Nephron progenitor cell (in vitro differentiated cells): ENCODE measurements at places on chromosomes 13 and 19.

GRCh38 chr13:113663934-113664333 is 3.1 kb upstream of the GRK1 start:
- peaks cover 13% of the 10 kb centered on the region for H3K27me3 ChIP-seq
- DNase-seq = no peak
- no peak overlapping the region for H3K27ac ChIP-seq

GRCh38 chr19:21335721-21336120 is 6.5 kb upstream of the ZNF708 start:
- H3K36me3 ChIP-seq = no peaks in the 10 kb centered on the region
- no peak overlapping the region for H3K4me3 ChIP-seq
- no peak for DNase-seq

GRCh38 chr19:6393983-6394412 is 1.0 kb upstream of the GTF2F1 start:
- no peak for DNase-seq
- peak overlapping the region; percentile 89 for H3K4me3 ChIP-seq
- H3K4me1 ChIP-seq = peaks cover 32% of the 10 kb centered on the region
- H3K27me3 ChIP-seq = no peaks in the 10 kb centered on the region

DNA sequence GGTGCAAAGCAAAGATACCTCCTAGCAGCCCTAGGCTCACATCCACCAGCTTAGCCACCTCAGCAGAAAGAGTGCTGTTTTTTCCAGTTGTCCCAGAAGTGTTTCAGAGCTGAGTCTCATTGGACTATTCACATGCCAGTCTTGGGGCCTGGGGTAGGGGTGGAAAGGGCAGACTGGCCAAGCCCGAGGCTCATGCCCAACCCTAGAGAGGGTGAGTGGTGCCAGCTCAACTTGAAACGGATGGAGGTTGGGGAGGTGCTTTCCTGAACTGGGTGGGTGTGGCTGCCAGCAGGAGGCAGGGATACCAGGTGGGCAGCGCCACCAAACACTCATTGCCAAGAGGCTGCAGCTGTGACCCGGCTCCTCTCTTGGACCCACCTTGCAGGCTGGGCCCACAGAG is 116.9 kb downstream of the DPF1 start:
- H3K4me3 ChIP-seq = no peak overlapping the region
- peaks cover 3% of the 10 kb centered on the region for H3K27me3 ChIP-seq
- no peaks in the 10 kb centered on the region for H3K4me1 ChIP-seq
- peaks cover 60% of the 10 kb centered on the region for H3K36me3 ChIP-seq

- no peak overlapping the region for H3K4me3 ChIP-seq
- H3K27ac ChIP-seq = no peak overlapping the region
- H3K36me3 ChIP-seq = peaks cover 35% of the 10 kb centered on the region
- peaks cover 67% of the 10 kb centered on the region for H3K4me1 ChIP-seq
- H3K27me3 ChIP-seq = peaks cover 3% of the 10 kb centered on the region
These were observed 5.5 kb downstream of the RPL28 start for GRCh38 chr19:55391191-55391670.

GRCh38 chr19:38209152-38209551 is 14.9 kb downstream of the DPF1 start:
- DNase-seq = no peak
- H3K4me1 ChIP-seq = peaks cover 57% of the 10 kb centered on the region

GRCh38 chr19:29031216-29031615 is 181.7 kb downstream of the UQCRFS1 start:
- peaks cover 4% of the 10 kb centered on the region for H3K4me1 ChIP-seq
- no peak overlapping the region for H3K4me3 ChIP-seq
- no peak overlapping the region for H3K27ac ChIP-seq
- DNase-seq = no peak

GRCh38 chr13:19817510-19818158 is 34.9 kb upstream of the PSPC1 start:
- H3K27ac ChIP-seq = no peak overlapping the region
- no peaks in the 10 kb centered on the region for H3K4me1 ChIP-seq
- no peak overlapping the region for H3K4me3 ChIP-seq

DNA sequence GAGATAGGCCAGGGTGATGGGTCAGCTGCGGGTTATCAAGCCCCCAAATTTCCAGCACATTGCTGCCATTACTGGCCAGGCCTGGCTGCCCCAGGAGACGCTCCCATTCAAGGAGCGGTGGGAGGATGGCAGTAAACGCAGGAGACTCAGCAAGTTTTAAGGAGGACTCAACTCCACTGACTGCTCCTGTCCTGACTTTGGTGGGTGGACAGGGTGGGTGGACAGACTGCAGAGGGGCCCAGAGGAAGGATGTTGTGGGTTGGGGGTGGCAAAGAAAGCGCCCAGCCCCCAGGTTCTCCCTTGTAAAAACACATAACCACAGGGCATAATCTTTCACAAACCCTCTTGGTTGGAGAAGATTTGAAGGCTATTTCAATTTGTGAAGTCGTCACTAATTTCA is 4.4 kb downstream of the GJB6 start:
- H3K4me1 ChIP-seq = peaks cover 23% of the 10 kb centered on the region
- no peaks in the 10 kb centered on the region for H3K36me3 ChIP-seq
- H3K27ac ChIP-seq = no peak overlapping the region
- no peak overlapping the region for H3K4me3 ChIP-seq
- DNase-seq = no peak

DNA sequence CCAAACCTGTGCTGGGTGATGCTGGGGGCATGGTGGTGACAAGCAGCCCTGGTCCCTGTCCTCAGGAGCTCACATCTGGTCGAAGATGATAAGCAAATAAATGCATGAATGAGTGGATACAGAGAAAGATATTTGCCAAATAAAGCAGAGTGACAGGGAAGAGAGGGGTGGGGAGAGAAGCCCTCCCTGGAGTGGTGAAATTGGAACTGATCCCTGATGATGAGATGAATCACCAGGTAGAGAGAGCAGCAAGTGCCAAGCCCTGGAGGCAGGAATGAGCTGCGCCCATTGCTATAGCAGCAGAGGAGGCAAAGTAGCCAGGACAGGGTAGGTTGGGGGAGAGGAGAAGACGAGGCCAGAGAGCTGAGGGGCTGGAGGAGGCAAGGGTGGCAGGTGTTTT is 13.7 kb downstream of the FXYD5 start:
- DNase-seq = no peak
- H3K27ac ChIP-seq = peak overlapping the region; percentile 79
- H3K36me3 ChIP-seq = peaks cover 52% of the 10 kb centered on the region
- H3K27me3 ChIP-seq = peaks cover 4% of the 10 kb centered on the region
- no peak overlapping the region for H3K4me3 ChIP-seq

DNA sequence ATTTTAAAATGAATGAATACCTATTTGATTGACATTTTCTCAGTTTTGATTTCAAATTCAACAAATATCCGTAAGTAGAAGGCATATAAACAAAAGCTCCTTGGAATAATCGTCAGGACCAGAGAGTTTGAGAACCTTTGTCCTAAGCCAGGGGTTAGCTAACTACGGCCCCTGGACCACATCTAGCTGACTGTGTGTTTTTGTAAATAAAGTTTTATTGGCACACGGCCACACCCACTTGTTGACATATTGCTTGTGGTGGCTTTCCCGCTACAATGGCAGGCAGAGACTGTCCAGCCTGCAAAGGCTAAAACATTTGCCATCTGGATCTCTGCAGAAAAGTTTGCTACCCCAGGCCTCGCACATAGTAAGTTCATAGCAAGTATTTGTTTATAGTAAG is 83.4 kb downstream of the GNG7 start:
- H3K36me3 ChIP-seq = no peaks in the 10 kb centered on the region
- H3K27ac ChIP-seq = no peak overlapping the region
- peaks cover 16% of the 10 kb centered on the region for H3K27me3 ChIP-seq

- H3K27ac ChIP-seq = peak overlapping the region; percentile 72
- DNase-seq = peak; percentile 23
- peaks cover 17% of the 10 kb centered on the region for H3K27me3 ChIP-seq
- H3K4me1 ChIP-seq = peaks cover 14% of the 10 kb centered on the region
- H3K36me3 ChIP-seq = no peaks in the 10 kb centered on the region
- peak overlapping the region; percentile 92 for H3K4me3 ChIP-seq
These were observed 373 bp downstream of the TNFAIP8L1 start for GRCh38 chr19:4639531-4640246.

DNA sequence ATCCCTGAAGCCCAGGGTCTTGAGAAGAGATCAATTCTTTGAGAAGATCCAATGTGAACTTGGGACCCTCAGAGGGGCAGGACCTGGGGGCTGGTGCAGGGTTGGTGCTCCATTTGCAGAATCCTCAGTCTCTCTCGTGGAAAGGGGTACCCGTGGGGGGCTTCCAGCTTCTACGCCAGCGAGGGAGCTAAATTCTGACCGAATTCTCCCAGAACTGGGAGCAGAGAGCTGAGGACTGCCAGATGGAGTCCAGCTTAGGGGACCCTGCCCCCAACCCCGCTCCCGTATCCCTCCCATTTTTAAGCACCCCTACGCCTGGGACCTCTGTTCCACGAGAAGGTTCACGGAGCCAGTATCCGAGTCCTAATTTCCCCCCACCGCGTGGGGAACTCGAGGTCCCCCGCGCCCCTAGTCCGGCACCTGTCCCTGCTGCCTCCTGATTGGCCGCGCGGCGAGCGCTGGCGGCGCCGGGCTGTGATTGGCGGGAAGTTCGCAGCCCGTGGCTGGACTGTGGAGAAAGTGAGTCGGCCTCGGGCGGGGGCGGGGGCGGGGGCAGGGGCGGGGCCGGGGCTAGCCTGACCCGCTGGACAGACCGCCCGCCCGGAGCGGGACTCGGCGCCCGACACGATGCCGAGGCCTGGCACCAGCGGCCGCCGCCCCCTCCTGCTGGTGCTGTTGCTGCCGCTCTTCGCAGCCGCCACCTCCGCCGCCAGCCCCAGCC is 4.4 kb upstream of the LTBP4 start:
- peaks cover 59% of the 10 kb centered on the region for H3K27me3 ChIP-seq
- no peak overlapping the region for H3K27ac ChIP-seq
- peaks cover 41% of the 10 kb centered on the region for H3K4me1 ChIP-seq
- DNase-seq = peak; percentile 75
- peaks cover 6% of the 10 kb centered on the region for H3K36me3 ChIP-seq
